Mucosa of descending colon (tissue), 3 donors: ENCODE measurements at places on chromosomes 1 and 21. TPM values are rescaled to one million over a fixed set of nuclear protein-coding genes. Genes with fewer than 3 reads are reported as not detected.

LAMC2 gene
- total RNA-seq: 36.9 TPM

- DNase-seq: no peak
These were observed 238.1 kb downstream of the KAZN start for GRCh38 chr1:14836426-14837140.

- no peak for DNase-seq
These were observed 72.6 kb downstream of the DDR2 start for GRCh38 chr1:162704673-162705424.

DNA sequence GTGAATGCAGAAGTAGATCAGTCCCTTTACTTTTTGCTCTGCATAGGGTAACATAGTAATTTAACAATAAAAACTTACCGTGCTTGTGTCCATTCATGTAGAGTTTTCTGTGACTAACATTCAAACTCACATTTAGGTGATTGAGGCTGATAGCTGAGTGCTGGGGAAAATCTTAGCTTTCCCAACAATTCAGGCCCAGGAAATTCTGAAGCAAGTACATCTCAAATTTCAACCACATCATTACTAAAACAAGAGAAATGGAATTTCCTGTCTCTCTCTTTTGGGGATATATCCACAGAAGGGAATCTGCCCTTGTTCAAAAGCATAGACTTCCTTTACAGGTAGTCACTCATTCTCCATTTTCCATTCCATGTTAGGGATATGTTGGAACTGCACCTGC, 33.1 kb upstream of the C1orf146 start:
- no peak for DNase-seq

NPHS2 gene
- not detected for total RNA-seq

- DNase-seq: no peak
These were observed 38.9 kb upstream of the TARDBP start for GRCh38 chr1:10973552-10973951.

RASSF5 gene
- total RNA-seq: 5.8 TPM

TRNP1 gene
- total RNA-seq: 3.0 TPM

DNA sequence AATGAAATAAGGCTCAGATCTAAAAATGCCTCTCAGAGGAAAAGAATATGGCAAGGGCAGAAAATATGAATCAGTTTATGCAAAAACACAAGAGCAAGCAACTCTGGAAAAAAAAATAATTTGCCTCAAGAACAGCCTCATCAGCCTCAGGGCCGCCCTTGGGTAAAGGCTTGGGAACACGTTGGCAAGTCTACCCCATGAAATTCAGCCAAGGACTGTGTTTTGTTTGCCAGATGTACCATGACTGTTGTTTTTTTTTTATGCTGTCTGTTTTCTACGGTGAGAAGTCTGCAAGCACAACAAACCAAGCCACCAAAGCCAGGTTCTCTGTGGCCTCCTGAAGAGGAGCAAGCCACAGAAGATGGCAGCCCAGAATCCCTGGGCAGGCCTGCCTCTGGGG, 18.0 kb downstream of the HHIPL2 start:
- no peak for DNase-seq

DNA sequence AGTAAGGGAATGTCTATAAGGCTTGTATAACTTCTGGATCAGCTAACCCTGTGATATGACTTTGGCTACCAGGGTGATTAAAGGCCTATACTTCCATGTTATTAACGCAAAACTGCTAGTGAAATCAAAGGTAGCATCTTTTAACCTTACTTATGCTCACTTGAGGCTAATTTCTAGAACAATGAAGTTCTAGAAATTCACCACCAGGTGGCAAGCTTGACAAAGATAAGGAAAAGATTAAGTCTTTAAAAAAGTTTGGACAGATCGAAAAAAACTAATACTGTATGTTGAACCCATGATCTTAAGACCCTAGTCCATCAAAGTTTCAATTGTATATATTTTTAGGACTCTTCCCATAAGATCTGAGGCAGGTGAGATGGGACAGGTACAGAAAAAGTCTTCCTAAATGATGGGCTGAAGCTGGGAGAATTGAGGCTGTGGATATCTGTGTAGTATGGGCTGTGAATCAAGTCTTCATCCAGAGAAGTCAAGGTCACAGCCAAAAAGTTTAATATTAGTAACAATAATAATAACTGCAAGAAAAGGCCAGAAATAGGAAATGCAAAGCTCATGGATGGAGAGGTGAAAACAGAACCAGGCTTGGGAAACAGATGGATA, 18.8 kb downstream of the KYAT3 start:
- DNase-seq: peak; percentile 22

CDC20 gene
- total RNA-seq: 44.0 TPM

DNA sequence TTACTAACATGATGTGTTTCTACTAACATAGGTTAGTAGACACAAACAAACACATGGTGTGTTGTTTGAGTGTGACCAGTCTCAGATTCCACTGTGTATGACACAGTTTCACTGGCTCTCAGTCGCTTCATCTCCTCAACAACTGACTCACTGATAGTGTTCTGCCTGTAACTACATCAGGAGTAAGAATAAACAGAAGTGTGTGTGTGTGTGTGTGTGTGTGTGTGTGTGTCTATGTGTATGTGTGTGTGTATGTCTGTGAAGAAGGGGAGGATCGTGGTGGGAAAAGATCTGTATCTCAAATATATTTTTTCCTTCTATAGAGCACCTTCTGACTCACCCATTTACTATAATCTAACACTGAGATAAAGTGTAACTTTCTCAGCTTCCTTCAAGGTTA, 391.0 kb downstream of the PTPRC start:
- DNase-seq: no peak

GRCh38 chr1:197620714-197621163, 154.5 kb downstream of the DENND1B start:
- no peak for DNase-seq

GRCh38 chr1:3126756-3127678, 58.0 kb downstream of the PRDM16 start:
- no peak for DNase-seq

DNA sequence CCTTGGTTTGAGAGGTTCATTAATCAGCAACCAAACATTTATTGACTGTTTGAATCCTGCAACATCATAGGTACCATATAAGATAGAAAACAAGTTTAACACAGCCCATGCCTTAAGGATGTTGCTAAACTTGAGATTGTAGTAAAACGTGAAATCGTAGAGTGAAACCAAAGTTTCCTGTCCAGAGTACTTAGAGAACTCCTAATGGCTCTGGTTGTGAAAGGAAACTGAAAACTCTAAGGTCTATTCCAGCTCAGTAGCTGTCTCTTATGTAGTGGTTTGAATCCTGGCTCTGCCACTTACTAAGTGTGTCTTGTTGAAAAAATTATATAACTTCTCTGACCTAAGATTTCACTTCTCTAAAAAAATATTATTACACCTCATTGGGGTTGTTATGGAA, 310.9 kb downstream of the NTNG1 start:
- DNase-seq: no peak

MYBPH gene
- not detected for total RNA-seq

ATP6V1G3 gene
- not detected for total RNA-seq

DNA sequence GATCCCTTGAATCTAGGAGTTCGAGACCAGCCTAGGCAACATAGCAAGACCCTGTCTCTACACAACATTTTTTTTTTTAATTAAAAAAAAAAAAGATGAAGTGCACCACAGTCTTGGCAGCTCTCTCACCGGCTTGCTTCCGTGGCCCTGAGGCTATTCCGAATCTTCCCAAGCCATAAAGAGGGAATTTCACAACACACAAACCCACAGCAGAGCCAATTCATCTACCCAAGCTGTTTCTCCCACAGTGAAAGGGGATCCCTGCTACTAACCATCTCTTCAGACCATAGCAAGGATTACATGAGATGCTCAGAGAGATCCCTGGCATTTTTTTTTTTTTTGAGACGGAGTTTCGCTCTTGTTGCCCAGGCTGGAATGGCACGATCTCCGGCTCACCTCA, 8.3 kb upstream of the CHD5 start:
- no peak for DNase-seq

DNA sequence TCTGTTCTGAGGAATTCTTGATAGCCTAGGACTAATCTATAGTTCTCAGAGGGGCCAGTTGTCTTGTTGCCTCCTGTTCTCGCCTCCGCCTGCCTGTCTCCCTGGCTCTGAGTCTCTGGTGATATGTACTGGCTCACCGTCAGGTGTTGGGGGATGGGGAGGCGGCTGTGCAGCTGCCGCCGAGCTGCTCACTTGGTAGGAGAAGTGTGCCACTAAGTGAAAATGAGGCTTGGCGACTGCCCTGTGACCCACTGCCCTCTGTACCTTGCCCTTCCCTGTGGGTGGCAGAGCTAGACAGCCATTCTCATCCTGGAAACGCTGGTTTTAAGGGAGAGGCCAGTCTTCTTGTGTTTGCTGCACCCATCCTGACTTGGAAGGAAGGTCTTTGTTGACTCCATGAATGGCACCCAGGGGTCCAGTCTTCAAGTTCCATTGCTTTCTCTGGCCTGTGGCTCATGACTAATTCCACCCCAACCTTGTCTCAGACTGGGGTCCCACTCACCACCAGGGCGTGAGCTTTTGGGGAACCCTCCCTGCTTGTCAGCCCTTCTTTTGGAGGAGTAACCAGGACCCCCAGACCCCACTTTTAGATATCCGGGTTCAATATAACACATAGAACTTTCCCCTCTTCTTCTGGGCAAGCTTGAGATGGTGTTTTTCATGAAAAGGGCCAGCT, 120.6 kb downstream of the CACNA1E start:
- DNase-seq: no peak

LIX1L gene
- 34.3 TPM for total RNA-seq

KRTAP13-2 gene
- 2.9 TPM for total RNA-seq

DNA sequence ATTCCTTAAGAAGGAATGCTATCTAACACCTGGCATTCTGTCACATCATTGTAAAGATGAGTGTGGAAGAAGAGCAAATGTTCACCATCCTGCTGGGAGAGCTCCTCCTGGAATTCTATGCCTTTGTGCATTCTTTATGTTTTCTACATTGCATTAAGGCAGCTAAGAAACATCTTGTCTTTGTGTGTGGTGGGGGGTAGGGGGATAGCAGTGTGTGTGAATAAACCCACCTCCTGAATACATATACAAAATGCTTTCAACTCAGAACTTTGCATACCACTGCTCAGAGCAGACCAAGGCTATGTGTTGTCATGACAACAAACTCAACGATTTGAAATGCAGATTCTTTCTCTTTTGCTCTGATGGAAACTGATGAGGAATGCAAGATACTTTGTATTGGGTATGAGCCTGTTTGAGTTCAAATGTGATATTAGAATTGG, 193.6 kb upstream of the KAZN start:
- DNase-seq: no peak

NLRP3 gene
- 1.5 TPM for total RNA-seq

TRIM46 gene
- 0.39 TPM for total RNA-seq

GPR25 gene
- total RNA-seq: not detected

GRCh38 chr1:160129046-160129445, 13.5 kb downstream of the ATP1A2 start:
- no peak for DNase-seq

DNA sequence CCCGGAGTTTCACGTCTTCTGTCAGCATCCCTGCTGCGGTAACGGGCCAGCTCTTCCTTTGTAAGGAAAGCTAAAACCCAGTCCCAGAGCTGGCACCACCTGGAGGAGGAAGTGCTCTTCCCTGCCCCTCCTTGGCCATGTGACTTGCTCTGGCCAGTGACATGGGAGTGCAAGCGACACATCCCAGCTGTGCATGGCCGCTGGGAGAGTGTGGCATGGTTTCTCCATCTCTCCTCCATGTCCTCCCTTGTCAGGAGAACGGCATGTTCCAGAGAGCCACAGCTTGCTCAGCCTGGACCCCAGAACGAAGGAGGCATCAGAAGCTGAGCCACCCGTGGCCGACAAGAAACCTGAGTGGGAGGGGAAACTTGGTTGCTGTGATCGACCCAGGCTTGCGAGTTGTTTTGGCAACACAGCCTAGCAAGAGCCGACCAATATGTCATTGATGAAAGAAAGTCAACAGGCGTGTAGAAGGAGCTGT, 2.7 kb upstream of the PRXL2B start:
- peak; percentile 54 for DNase-seq

GRCh38 chr1:214068979-214069378, 81.2 kb downstream of the PROX1 start:
- no peak for DNase-seq

DNA sequence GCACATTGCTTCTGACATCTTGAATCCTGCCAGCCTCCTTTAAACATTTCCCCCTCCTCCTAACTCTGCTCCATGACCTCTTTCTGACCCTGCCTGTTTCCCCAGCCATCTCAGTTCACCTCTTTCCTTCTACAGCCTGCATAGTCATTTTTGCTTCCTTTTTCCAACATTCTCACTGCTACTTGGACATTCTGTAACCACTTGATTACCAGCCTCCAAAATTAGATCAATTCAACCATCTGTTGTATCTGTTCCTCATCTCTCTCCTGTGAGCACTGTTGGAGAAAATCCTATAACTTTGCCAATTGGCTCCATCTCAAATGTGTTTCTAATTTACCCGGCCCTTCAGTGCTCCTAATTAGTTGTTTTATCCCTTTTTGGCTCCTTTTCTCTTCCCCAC, 27.5 kb upstream of the GPR88 start:
- no peak for DNase-seq

- DNase-seq: no peak
These were observed 743 bp downstream of the CD52 start for GRCh38 chr1:26318338-26319064.

DNA sequence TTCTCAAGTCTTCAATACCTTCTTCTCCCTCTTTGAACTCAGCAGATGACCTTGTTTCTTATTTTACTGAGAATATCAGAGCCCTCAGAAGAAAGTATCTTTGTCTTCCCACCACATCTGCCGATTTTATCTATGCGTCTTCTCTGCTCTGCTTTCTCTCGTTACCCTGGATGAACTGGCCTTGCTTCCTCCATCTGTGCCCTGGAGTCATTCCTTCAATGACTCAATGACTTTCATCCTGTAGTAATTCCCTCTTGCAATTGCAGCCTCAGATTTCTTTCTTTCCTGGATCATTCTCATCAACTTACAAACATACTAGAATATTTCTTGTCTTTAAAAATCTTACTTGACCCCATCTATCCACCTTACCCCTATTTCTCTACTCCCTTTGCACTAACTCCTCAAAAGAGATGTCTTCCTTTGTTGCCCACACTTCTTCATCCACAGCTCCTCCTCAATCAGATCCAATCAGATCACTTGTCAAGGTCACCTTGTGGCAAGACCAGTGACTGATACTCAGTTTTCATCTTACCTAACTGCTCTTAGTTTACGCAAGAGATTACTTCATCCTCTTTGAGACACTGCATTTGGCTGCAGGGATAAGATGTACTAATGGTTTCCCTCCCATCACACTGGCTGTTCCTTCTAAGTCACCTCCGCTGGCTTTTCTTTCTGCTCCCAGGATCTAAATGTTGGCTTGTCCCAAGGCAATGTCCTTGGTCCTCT, 8.2 kb upstream of the TGFBR3 start:
- DNase-seq: no peak

DNA sequence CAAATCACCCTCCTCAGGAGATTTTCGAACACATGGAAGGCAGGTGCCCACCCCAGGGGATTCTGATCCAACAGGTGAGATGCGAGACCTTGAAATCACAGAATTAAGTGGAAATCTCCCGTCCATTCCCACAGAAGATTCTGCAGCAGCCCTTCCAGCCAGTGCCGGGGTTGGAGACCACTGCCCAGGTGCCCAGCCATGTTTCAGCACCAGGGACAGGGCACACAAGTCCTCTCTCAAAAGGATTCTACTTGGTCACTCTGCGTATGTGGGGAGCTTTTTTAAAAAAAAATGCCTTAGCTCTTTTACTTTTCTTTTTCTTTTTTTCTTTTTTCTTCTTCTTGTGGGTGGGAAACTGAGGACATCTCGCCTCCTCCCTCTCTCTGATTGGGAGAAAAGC, 80.7 kb downstream of the VWA5B1 start:
- no peak for DNase-seq
